ENCODE measurements at places on chromosomes 1 and 21.

DNA sequence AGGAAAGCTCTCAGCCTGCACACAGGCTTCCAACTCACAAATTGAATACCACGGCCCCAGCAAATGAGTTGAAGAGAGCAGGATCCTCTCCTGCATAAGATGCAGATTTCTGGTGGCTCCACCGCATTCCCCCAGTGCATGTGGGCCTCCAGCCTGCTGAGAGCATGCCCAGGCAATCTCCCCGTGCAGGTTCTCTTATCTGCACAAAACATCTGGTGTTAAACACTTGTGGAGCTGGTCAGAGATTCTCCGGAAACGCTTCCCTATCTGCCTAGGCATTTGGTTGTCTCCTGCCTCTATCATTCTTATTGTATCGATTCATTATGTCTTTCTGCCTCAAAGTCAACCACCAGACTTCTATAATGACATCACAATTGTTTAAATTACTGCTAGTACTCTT, 1349.0 kb upstream of the B3GALT2 start:
- no peak for DNase-seq

DNA sequence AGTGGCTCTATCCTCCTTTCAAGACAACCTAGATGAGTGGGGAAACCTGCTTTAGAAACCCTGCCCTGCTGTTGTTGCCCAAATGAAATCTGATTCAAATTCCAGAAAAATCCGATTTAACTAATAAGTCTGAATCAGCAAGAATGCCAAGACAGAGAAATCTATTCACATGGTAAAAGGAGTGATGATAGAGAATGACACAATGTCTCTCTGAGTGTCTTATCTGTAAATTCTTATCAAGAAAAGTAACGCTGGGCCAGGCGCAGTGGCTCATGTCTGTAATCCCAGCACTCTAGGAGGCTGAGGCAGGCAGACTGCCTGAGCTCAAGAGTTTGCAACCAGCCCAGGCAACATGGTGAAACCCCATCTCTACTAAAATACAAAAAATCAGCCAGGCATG, 13.7 kb upstream of the GUCA2A start:
- no peak for DNase-seq

DNA sequence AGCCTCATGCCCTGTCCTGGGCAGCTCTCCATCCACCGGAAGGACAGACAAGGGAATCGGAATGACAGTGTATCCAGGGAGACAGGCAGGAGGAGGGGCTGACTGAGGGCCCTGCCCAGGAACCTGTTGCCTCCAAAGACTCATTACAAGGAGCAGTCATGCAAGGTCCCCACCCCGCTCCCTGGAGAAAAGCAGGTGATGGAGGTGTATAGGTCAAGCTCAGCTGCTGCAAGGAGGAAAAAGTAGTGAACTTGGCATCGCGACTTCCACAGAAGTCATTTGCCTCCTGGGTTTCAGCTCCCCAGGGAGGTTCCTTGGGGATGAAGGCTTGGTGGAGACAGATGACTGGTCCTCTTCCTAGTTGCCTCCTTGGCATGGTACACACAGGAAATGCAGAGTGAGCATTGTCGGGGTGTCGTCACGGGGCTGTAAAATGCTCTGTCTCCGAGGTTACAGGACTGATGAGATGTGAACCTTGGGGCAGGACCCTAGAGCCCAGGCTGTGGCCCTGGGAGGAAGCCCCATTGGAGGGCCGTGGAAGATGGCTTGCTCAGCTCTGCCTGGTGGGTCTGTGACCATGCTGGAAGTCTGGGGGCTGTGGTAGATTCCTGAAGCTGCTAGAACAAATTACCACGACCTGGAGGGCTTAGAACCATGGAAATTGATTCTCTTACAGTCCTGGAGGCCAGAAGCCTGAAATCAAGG, 219.6 kb upstream of the C1orf174 start:
- no peak for DNase-seq

GRCh38 chr1:244150665-244151064, 99.6 kb downstream of the ZBTB18 start:
- DNase-seq: no peak

- peak; percentile 92 for DNase-seq
These were observed 4.9 kb upstream of the TNFRSF1B start for GRCh38 chr1:12161662-12162458.

DNA sequence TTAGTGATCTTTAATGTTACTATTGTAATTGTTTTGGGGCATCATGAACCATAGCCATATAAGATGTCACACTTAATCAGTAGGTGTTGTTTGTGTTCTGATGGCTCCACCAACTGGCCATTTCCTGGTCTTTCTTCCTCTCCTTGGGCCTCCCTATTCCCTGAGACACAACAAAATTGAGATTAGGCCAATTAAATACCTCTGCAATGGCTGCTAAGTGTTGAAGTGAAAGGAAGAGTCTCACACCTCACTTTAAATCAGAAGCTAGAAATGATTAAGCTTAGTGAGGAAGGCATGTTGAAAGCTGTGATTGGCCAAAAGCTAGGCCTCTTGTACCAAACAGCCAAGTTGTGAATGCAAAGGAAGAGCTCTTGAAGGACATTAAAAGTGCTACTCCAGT, 30.7 kb downstream of the PPP2R5A start:
- DNase-seq: peak; percentile 45

- DNase-seq: peak; percentile 98
These were observed 28.4 kb downstream of the TRIM45 start for GRCh38 chr1:117093091-117093534.

DNA sequence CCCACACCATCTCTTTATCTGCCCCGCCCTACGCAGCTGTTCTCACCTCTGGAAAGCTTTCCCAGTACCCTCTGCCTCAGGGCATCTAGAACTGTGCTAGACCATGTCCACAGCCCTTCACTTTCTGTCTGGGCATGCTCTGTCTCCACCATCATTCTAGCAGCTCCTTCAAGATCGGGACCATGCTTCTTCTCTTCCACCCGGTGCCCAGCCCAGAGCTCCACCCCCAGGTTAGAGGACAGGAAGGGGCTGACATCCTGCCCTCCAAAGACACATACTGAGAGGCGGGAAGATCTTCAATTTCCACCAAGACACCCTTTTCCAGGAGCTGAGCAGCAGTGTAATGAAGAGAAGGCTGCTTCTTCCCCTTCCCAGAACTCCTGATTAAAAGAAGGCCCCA, 27.7 kb upstream of the MEF2D start:
- DNase-seq: no peak

GRCh38 chr1:173864179-173864867, 3.5 kb downstream of the GAS5 start:
- no peak for DNase-seq

DNA sequence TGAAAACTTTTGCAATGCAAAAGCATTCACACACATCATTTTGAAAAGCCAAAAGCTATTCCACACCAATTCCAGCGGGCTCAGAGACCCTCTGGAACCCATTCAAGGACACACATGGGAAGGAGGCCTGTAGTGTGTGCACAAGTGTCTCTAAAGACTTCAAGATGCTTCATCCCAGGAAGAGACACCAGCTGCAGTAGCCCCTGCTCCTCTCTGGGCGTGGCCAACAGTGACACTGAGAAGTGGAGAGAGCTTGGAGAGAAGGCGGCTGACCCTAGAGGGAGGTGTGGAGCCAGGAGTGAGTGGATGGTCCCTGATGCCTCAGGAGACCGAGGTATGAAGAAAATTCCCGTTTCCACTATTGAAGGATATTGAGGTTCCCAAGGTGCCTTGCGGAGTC, 14.9 kb upstream of the TNNI1 start:
- DNase-seq: peak; percentile 64

GRCh38 chr1:242534753-242535152, 10.3 kb upstream of the PLD5 start:
- no peak for DNase-seq
